Fibroblast of mammary gland (primary cell): ENCODE measurements at places on chromosomes 7 and 10.

DNA sequence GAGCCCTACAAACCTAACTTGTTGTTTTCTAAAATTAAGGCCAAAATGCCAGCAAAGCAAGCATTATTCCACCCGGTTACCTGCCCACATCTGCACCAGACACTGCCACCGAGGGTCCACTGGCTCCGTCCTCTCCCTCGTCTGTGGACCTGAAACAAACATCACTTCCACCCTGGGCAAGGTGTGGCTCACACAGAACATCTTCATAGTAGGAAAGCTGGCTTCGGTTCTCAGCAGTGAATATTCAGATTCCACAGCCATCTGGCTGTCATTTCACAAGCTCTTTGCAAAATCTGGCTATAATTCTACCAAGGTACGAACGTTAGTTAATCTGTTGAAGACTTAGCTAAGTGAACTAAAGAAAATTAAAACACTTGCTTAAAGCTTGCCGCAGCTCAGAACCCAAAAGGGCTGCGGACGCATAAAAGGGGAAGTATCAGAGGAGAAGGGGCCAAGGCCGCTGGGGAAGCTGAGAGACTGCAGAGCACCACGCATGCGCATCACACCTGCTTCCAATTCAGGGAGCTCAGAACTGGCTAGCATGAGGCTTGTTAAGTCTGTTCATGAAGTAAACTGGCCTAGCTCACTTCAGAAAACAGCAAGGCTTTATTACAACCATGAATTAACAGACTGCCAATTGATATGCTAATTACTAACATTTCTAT lies 46.1 kb downstream of the PTPRN2 start:
- DNase-seq = no peak

DNA sequence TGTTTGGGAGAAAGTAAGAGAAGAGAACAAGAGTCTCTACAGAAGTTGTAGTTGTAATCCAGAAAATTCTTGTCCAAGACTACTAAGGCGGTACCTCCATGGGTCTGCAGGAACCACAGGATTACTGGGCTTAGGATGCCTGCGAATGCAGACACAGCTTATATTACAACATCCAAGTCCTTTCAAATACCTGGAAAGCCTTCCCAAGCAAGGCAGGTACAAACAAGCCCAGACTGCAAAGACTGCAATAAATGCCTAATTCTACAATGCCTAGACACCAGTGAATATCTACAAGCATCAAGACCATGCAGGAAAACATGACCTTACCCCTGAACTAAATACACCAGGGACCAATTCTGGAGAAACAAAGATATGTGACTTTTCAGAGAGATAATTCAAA lies 178.2 kb downstream of the ARL4A start:
- DNase-seq = no peak

- DNase-seq = no peak
Observed at GRCh38 chr7:157441023-157441399, 104.2 kb downstream of the DNAJB6 start.

GRCh38 chr10:8453587-8453986 lies 399.1 kb downstream of the GATA3 start:
- DNase-seq = no peak

DNA sequence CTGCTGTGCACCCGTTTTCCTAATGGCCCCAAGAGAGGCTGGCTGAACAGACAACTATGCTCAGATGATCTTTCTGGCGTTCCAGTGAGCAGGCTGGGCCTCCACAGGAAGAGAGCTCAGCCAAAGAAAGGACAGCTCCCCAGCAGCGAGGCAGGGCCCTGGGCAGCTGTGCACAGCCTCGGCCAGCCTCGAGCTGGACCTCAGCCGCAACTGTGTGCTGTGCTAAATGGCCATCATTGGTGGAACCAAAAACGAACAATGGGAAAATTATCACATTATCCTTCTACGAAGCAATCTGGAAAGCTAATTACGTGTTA lies 97.5 kb downstream of the CTBP2 start:
- DNase-seq = no peak

- DNase-seq = no peak
Observed at GRCh38 chr10:100710151-100710871, 35.1 kb upstream of the PAX2 start.

DNA sequence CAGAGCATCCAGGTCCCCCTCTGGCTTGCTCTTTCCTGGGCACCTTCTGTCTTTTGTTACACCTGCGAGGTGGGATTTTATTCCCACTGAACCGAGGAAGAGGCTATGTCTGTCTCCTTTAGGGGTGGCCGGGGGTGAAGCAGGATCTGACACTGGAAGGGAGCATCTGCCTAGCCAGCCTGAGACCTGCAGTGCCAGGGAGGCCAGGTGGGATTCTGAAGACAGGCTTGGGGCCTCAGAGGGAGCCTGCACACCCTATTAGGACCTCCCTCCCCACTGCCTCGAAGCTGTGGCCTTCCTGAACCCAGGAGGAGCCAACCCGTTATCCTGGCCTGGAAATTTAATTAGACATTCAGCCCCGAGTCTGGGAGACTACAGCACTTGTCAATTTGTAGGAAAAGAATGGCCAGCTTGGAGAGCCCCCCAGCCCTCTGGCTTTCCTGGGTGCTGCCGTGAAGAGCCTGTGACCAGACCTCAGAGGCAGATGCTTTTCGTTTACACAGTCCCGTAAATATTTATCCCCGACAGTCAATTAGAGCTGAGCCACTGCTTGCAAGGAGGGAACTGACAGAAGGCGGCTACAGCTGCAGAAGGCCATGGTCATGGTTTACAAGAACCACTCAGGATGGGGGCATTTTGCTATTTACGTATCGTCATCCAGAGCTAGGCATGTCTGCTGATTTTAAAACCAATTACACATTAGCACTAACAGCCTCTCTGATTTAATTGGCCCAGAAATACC lies 19.7 kb downstream of the CHAT start:
- DNase-seq = no peak

DNA sequence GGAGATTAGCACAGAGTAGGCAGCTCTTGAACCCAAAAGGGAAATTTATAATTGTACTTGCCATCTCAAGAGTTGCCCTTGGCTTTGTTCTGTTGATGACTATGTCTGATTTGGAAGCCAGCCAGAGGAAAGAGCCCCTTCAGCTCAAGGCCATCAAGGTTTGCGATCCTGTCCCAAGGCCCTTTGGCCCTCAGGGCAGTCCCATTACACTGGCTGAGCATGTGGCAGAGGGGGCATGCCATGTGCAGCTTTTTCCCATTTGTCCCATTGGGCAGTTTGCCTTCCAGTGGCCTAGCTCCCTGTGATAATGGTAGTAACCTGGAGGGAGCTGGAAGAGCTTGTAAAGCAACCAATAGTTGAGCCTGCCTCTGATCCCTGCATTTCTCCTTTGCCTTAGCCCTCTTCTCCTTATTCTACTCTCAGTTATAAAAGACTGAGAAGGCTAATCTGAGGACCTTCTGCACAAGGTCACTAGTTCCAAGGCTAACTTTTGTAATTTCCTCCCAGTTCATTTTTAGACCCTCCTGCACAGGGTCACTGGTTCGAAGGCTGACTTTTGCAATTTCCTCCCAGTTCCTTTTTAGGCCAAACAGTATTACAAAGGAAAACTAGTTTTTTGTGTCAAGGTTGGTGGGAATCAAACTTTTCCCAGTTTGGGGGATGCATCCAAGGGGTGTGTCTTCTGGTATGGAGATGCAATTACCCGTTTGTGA lies 31.0 kb upstream of the ARHGAP12 start:
- no peak for DNase-seq

GRCh38 chr7:18610331-18610948 lies 114.9 kb downstream of the HDAC9 start:
- peak; percentile 46 for DNase-seq

DNA sequence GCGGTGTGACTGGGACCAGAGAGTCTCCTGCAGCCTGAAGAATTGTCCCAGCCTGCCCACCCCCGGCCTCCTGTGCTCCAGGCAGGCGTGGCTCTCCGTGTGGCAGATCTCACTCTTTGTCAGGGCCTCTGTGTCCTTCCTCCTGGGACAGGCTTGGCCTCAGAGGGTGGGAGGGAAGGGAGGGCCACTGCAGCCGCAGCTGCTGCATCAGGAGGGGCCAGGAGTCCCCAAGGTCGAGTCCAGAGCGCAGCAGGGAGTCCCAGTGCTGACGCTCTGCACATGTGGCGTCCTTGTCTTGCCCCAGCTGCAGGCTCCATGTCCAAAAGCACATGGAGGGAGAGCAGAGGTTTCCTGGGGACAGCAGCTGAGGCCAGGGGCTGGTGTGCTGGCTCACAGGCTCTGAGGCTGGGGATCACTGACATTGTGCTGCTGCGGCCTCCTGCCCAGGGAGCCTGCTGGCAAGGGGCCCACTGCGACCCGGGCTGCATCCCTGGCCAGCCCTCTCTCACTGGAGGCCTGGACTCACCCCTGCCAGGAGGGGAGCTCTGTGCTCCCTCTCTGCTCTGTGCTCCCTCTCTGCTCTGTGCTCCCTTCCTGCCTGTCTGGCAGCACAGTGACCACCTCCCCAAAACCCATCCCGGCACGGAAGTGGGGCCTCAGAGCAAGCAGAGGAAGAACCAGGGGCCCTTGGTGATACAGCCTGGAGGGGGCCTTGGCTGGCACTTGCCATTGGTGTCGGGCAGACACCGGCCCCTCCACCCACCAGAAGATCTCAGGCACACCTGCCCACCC lies 114.6 kb upstream of the RET start:
- DNase-seq = no peak

- no peak for DNase-seq
Observed at GRCh38 chr7:112395411-112395810, 54.8 kb upstream of the IFRD1 start.

DNA sequence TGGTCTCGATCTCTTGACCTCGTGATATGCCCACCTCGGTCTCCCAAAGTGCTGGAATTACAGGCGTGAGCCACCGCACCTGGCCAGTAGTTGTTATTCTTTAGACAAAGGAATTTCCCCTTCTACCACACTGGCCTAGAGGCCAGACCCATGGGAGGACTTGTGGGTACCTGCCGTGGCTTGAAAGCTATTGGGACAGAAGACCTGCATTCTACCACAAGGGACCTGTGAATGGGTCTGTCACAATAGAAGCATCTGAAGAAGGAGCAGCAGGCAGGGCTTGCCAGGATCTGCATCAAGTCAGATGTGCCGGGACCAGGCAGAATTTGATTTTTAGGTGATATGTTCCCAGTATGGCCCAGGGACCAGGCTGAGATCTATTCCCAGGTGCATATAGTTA lies 356.9 kb downstream of the FGFR2 start:
- DNase-seq = no peak

DNA sequence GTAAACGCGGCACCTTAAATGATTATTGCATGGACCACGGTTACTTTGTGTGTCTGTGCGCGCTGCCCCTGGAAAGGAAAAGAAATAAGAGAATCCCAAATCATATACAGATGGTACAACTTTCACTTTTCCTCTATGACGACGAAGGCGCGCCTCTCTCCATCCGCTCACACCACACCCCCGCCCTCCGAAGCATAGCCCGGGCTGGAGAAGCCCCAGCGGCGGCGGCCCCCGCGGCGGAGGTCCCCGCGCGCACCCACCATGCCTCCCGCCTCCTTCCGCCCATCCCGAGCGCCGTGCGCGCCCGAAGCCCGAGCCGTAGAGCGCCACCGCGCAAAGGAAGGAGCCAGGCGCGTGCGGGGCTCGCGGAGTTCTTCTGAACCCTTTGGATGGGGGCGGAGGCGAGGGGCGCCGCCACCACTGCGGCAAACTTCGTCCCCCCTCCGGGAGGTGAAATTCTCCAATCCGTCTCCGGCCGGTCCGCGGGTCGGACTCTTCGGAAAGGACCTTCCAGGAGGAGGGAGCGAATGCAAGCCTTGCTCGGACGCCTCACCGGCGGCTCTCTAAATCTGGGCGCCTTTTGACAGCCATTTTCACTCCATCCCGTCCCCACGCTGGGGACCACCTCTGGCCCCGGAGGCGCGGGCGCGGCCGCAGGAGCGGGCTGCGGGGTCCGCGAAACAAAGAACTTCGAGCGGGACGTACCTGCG lies 588 bp downstream of the GLI3 start:
- peak; percentile 77 for DNase-seq

DNA sequence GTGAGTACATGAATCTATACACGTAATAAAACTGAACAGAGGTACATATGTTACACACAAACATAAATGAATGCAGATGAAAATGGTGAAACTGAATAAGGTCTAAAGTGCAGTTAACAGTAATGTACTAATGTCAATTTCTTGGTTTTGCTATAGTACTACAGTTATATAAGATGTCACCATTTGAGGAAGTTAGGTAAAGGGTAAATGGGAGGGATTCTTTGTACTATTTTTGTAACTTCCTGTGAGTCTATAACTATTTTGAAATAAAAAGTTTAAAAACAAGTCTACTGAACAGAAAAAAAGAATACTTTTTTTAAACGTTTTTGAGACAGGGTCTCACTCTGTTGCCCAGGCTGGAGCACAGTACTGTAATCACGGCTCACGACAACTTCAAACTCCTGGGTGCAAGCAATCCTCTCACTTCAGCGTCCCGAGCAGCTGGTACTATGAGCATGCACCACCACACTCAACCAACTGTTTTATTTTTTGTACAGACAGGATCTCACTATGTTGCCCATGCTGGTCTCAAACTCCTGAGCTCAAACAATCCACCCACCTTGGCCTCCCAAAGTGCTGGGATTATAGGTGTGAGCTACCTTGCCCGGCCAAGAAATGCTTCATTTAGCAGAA lies 71.5 kb downstream of the WAPL start:
- DNase-seq = no peak

- peak; percentile 25 for DNase-seq
Observed at GRCh38 chr7:31796375-31796774, 109.4 kb downstream of the PPP1R17 start.

- no peak for DNase-seq
Observed at GRCh38 chr7:47102331-47102841, 479.5 kb downstream of the TNS3 start.

DNA sequence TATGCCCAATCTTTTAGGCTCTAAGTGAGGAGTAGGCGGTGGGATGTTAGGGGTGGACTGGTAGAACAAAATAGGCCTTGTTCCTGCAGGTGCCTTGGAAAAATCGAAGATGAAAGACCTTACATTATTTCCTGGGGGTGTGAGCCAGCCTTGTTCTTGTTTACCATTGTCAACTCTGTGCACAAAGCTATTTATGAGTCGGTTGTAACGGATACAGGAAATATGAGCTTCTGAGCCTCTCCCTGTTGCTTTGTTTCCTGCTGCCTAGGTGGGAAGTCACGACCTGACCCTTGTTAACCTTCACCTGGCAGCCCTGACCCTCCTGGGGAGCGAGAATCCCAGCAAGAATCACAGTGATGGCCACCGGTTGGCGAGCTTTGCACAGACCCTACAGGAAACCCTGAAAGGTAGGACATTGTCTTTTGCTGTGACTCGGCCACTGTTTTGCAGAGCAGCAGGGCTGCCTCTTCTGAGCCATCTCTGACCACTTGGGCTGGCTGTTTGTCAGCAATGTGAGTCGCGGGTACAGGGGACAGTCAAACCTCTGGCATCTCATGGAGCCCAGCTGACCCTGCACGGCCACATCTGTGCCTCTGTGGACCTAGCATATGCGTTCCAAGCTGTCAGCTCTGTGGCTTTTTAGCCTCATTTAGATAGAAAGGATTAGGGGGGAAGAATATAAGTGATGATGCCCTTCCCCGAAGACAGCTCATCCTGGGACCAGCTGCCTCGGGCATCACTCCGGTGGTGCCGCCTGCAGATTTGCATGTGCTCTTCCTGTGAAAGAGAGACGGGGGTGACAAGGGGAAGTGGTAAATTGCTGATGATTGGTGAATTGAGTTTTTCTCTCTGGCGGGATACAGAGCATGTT lies 102.1 kb upstream of the ANLN start:
- no peak for DNase-seq
